ENCODE measurements at places on chromosomes 11 and 22. TPM values are rescaled to one million over a fixed set of nuclear protein-coding genes. Genes with fewer than 3 reads are reported as not detected.

IGLL1 gene
- total RNA-seq, result 171 TPM

DNA sequence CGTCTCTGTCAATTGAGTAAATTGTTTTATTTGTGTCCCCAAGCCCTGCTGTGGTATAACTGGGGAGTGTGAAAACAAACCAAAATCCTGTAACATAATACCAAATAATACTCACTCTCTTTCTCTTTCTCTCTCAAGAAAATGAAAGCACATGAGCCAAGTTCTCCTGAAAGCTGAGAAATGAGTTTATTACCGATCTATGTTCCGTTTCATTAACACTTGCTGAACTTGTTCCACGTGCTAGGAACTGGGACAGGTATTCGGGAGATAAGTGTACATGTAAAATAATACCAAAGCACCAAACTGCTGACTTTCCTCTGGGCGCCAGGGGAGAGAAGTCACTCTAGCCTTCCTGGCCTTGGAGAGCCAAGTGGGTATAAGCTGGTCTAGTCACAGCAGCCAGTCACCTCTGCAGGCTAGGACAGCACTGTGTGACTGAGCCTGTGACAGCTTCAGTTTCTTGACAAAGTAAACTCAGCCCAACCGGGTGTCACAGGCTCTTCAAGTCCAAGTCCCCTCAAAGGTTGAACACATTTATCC is 23.1 kb downstream of the CD6 start:
- no peaks in the 10 kb centered on the region for H3K36me3 ChIP-seq
- H3K4me1 ChIP-seq, result no peaks in the 10 kb centered on the region
- DNase-seq, result no peak
- no peaks in the 10 kb centered on the region for H3K27me3 ChIP-seq
- H3K27ac ChIP-seq, result no peak overlapping the region

DNA sequence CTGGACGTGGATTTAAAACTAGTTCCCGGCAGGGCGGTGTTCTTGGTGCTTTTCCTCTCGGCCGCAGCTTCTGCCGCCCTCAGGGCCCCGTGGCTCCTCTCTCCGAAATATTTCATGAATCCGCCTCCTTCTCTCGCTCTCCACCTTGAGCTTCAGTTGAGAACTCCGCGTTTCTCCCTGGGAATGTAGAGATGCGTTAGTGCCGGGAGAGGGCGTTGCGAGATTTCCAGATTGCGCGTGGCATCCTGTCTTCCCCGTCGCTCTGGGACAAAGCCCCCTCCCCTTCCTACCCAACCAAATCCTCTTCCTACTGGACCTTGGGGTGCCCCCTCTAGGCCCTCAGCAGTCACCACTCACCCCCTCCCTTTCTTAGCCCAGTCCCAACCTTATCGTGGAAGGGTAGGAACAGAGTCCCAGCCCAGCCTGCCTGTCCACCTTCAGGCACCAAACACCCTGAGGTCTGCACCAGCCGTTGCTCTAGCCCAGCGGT is 15.5 kb upstream of the RAC2 start:
- no peak for DNase-seq
- no peaks in the 10 kb centered on the region for H3K36me3 ChIP-seq
- H3K27ac ChIP-seq, result no peak overlapping the region
- peaks cover 30% of the 10 kb centered on the region for H3K4me1 ChIP-seq
- no peak overlapping the region for H3K4me3 ChIP-seq

DNA sequence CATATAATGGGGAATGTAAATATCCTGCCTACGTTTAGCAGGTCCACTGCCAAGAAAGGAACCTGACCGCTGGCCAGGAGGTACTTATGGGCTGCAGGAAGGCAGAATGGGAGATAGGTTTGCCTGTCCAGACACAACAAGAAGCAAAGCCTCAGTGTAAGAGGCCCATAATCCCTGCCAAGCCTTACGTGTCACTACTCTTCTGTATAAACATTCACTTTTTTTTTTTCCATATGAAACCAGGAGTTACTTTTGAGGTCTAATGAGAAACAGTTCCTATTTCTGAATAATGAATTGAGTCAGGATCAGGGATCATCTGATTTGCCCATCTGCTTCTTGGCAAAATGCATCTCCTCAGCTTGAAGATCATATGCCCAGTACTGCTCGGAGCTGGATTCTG is 230.2 kb downstream of the NTM start:
- no peak overlapping the region for H3K27ac ChIP-seq
- no peaks in the 10 kb centered on the region for H3K4me1 ChIP-seq
- DNase-seq, result no peak
- H3K4me3 ChIP-seq, result no peak overlapping the region

DNA sequence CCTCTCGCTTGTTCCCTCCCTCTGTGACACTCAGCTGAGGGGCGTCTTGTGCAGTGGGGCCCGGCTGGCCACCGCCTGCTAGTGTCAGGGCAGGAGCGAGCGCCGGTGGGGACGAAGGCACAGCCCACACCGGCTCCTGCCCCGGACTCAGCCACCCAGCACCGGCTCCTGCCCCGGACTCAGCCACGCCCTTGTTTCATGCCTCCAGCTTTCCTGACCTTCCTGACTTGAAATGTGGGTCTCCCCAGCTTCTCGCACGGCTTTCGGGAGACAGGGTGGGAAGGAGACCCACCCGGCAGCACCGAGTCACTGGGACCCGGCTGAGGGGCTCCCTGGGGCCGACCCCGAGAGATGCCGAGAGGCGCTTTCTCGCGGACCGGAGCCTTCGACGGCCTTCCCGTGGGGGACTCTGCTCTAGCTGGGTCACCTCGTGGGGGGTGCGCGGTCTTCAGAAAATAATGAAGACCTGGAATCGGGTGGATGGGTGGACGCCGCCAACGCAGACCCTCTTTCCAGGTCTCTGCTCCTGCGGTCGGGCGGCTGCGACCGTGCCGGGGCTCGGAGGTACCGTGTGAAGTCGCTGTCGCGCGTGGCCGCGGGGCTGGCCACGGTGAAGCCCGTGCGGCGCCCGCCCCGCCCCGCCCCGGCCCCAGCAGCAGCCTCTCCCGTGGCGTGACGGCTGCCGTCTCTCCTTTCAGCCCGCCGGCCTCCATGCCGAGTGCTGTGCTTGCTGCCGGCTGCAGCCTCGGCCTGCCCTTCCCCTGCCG is 10.2 kb downstream of the GLB1L2 start:
- no peak for DNase-seq
- no peaks in the 10 kb centered on the region for H3K36me3 ChIP-seq
- no peaks in the 10 kb centered on the region for H3K27me3 ChIP-seq
- no peak overlapping the region for H3K27ac ChIP-seq

DNA sequence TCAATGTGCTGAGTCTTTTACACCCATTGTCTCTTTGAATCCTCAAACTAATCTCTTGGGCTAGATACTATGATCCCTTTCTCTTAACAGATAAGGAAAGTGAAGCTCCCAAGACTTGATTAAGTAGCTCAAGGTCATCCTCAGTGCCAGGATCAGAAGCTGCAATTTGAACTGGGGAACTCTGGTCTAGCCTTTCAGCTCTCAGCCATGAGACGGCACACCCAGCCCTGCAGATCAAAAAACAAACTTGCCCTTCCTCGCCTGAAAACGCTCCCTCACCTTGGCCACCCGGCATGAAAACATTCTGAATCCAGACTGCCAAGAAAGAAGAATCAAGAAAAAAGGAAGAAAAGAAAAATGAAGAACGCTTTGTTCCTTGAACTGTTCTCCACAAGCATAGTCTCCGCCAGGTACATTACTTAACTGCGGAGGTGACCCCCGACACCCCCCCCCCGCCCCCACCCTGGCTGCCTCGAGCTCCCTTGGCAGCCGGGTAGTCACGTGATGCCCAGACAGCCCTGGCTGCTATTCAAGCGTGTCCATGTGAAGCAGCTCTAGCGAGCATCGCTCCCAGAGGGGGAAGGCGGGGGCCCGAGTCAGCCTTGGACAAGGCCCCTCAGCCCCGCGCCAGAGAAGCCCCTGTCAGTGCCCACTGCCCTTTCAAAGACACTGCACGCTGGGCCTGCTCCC is 451.2 kb downstream of the MIAT start:
- no peak overlapping the region for H3K27ac ChIP-seq
- DNase-seq, result no peak
- H3K4me3 ChIP-seq, result no peak overlapping the region
- H3K27me3 ChIP-seq, result no peaks in the 10 kb centered on the region

GRCh38 chr11:124483422-124483821 is 37.9 kb upstream of the OR8B8 start:
- H3K36me3 ChIP-seq, result no peaks in the 10 kb centered on the region
- H3K4me3 ChIP-seq, result no peak overlapping the region
- H3K4me1 ChIP-seq, result no peaks in the 10 kb centered on the region
- no peak overlapping the region for H3K27ac ChIP-seq
- no peaks in the 10 kb centered on the region for H3K27me3 ChIP-seq

- no peaks in the 10 kb centered on the region for H3K27me3 ChIP-seq
- H3K4me1 ChIP-seq, result no peaks in the 10 kb centered on the region
- no peak overlapping the region for H3K4me3 ChIP-seq
- no peaks in the 10 kb centered on the region for H3K36me3 ChIP-seq
- DNase-seq, result no peak
Observed at GRCh38 chr11:29612423-29612822, 404.4 kb downstream of the KCNA4 start.

DNA sequence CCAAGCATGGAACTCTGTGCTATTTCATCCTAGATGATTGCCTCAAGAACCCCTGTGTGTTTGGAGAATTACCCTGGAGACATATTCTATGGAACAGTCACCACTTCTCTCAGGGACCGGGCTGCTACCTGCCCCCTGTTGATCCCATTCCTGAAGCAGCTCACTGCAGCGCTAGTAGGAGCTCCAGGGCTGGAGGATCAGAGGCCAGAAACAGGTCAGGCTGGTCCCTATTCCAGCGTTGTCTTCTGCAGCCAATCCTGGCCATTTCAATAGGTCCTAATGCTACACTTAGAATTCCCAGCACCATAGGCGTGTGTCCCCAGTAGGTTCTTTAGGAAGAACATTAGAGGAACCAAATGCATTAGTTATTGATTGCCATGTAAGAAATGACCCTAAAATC is 48.9 kb downstream of the BTG4 start:
- H3K36me3 ChIP-seq, result no peaks in the 10 kb centered on the region
- no peak overlapping the region for H3K4me3 ChIP-seq
- H3K27ac ChIP-seq, result no peak overlapping the region
- no peak for DNase-seq
- H3K27me3 ChIP-seq, result peaks cover 8% of the 10 kb centered on the region

DNA sequence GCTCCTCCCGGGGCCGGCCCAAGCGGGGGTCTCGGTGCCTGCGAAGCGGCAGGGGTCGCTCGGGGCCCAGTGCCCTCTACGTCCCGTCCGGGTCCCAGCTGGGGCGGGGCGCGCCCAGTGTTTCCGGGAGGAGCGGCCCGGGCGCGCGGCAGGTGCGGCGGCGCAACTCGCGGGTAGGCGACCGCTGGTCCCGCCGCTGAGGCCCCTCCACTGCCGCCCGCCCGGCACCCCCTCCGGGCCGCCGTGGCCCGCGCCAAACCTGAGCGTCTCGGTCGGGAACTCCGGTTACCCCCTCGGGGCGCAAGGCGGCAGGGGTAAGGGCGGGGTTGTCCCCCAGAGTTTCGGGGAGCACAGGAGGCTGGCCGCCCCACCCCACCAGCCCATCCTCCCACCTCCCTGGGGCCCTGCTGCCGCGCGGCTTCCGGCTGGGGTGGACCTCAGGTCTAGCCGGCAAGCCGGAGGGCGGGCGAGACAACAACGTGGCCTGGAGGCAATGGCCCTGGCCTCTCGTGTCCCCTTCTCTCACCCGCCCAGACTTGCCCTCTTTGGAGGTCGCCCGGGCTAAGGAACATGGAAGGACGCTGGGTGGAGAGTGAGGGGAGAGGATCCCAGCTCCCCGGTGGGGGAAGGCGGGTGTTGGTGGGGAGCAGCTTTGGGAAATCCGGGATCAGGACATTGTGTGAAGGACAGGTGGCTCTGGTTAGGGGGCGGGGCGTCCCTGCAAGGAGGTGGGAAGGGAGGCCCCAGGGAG is 398 bp upstream of the CRACR2B start:
- H3K27ac ChIP-seq, result no peak overlapping the region
- no peaks in the 10 kb centered on the region for H3K27me3 ChIP-seq
- peaks cover 45% of the 10 kb centered on the region for H3K4me1 ChIP-seq
- H3K36me3 ChIP-seq, result no peaks in the 10 kb centered on the region
- peak overlapping the region; percentile 70 for H3K4me3 ChIP-seq
- DNase-seq, result peak; percentile 64

All from Karpas-422 (cell line).